Stimulated activated CD4-positive, alpha-beta T cell treated with anti-CD3 and anti-CD28 coated beads, Interleukin-12 subunit alpha, Interleukin-12 subunit beta, amount 100 ng/mL, for 48 hours (primary cell): ENCODE measurements at places on chromosomes 12 and 14.

DNA sequence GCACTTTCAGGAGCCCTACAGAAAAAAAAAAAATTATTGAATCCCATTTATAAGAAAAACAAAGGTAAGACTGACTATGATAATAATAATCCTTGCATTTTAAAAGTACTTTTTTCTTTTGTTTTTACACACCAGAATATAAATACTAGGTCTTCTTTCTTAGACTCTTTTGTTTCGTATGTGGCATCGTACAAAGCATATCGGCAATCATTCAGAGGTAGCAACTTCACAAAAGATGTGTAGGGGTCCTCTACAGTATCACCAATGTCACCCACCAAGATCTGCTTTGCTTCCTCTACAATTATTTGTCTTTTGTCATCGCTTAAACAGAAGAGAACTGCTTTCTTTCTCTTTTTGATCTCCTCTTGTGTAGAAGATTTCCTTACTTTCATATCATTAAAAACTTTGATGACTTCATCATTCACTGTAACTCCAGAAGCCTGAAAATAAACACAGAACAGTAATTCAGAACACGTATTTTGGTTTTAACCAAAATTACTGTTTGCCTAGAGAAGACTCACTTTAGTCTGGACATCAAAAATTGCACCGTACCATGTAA is 1.2 kb downstream of the CFL2 start:
- no peak for DNase-seq

- DNase-seq: no peak
These were observed at the start of gene C3AR1 for GRCh38 chr12:8065991-8066594. TSS of gene C3AR1 (minus strand) at chr12:8066359. CDS start at chr12:8060185, 6,174 bp downstream.

- DNase-seq: no peak
These were observed 1.6 kb downstream of the DPF3 start for GRCh38 chr14:72892103-72892878.

GRCh38 chr12:49304161-49304560 is 9.2 kb downstream of the PRPH start:
- DNase-seq: no peak

- DNase-seq: no peak
These were observed 1.1 kb downstream of the LIN52 start for GRCh38 chr14:74085828-74086227.

GRCh38 chr12:10941916-10942607 is 3.0 kb upstream of the TAS2R14 start:
- DNase-seq: no peak

GRCh38 chr14:68394764-68395143 is 398.1 kb downstream of the ZFP36L1 start:
- DNase-seq: no peak

GRCh38 chr14:104238424-104239184 is 100.2 kb downstream of the KIF26A start:
- no peak for DNase-seq

- no peak for DNase-seq
These were observed 1.3 kb downstream of the ZC3H10 start for GRCh38 chr12:56119361-56119796.

DNA sequence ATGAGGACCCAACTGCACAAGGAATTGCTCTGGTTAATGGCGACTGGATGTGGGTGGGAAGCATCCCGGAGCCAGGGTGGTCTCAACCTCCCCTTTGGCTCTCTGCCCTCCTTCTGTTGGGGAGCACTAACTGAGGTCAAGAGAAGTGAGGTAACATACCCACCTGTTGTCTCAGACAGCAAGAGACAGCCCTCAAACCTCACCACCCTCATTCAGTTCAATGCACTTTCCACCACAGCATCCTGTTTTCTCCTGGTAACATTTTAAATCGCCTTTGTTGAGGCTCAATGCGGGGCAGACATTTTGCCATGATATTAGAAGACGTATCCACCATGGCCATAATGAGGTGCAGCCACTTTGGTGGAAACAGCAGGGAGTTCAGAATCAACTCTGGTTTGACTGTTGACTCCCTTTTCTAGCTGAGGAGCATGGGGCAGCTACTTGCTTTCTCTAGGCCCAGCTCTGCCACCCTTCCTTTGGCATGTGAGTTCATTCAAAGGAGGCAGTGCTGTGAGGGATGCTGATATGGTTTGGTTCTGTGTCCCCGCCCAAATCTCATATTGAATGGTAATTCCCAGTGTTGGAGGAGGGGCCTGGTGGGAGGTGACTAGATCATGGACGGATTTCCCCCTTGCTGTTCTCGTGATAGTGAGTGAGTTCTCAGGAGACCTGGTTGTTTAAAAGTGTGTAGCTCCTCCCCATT is 338.6 kb downstream of the PCNX1 start:
- DNase-seq: no peak

DNA sequence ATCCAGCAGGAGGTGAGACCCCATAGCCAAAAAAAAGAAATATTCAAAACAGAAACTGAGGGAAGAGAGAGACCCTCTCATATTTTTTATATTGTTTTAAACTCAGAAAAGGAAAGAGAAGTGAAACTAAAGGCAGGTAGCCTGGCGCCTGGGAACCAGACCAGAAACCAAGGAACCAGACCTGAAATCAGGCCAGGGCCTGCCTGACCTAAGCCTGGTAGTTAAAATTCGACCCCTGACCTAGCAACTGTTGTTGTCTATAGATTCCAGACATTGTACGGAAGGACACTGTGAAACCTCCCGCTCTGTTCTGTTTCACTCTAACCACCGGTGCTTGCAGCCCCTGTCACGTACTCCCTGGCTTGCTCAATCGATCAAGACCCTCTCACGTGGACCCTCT is 38.5 kb upstream of the CD163 start:
- no peak for DNase-seq

DNA sequence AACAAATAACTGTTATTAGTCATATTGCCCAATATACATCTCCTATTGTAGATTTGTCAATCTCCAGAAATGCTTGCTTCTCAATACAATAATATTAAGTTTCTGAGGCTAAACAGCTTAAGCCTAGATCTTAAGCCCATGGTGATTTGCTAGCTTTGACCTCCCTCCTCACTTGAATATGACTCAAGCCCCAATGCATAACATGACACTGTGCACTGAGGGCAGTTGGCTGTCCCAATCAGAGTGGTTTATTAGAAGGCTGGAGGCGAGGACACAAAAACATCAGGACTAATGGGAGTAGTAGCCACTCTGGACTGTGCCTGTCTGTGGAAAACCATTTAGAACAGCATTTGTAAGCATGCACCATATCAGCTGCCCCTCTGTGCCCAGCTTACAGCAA is 81.1 kb upstream of the GTF2A1 start:
- DNase-seq: no peak

- no peak for DNase-seq
These were observed 26.1 kb upstream of the FOXN3 start for GRCh38 chr14:89443042-89443629.

- no peak for DNase-seq
These were observed 34.4 kb upstream of the P2RX4 start for GRCh38 chr12:121175383-121176119.

DNA sequence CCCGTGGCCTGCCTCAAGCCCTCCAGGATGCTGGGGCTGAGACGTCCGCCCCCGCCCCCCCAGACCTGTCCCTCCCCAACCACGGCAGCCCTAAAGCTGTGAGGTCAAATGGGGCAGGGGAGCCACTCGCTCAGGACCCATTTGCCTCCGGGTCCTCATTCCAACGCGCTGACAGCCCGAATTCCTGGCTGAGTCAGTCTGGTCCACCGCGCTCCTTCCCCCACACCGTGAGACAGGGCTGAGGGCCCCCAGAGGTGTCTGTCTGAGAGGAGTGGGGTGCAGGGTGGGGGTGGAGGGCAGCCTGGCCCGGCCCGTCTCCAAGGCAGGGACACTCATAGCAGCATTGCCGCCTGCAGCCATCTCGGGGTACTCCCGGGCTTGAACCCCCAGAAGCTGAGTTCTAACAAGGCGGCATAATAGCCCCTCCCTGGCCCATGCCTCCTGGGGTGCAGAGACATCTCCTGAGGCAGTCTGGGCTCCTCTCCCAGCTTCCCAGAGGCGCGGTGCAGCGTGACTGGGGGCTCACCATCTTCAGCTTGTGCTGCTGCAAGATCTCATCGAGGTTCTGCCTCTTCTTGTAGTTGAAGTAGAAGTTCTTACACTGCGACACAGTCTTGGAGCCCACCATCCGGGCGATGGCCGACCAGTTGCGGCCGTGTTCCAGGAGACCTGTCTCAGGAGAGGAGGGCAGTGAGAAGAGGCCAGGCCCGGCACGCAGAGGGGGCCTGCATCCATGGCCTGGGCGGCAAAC is 90.5 kb downstream of the RFLNA start:
- no peak for DNase-seq

DNA sequence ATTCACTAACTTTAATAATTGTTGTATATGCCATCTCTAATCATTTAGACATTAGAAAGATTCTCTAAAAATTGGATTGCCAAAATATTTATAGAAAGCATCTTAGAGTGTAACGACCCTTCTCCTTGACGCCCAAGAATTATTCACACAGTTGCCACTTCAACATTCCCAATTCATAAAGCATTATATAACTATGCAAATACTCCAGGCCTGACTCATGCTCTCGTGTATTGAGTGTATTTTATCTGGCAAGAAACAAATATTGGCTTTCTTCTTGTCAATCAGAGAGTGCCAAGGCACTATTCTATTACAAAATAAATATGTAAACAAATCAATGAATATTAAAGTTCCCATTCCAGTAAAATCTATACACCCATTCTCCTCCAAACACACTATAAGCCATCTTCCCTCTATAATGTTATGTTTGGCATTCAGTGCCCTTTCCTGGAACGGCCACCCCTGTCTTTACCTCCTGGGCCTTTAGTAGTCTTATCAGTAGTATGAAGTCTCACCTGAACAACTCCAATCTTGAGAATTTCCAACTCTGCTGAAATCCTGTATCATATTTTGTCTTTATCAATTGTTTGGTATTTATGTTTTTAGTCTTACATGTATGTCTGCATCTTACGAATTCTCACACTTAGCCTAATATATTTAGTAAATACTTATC is 182.6 kb downstream of the PIK3C2G start:
- DNase-seq: no peak

- no peak for DNase-seq
These were observed 32.1 kb downstream of the PRMT8 start for GRCh38 chr12:3523058-3523457.

- no peak for DNase-seq
These were observed 147.2 kb downstream of the PLEKHA5 start for GRCh38 chr12:19276767-19277166.

- DNase-seq: no peak
These were observed 218.8 kb downstream of the DAD1 start for GRCh38 chr14:22370084-22370847.

DNA sequence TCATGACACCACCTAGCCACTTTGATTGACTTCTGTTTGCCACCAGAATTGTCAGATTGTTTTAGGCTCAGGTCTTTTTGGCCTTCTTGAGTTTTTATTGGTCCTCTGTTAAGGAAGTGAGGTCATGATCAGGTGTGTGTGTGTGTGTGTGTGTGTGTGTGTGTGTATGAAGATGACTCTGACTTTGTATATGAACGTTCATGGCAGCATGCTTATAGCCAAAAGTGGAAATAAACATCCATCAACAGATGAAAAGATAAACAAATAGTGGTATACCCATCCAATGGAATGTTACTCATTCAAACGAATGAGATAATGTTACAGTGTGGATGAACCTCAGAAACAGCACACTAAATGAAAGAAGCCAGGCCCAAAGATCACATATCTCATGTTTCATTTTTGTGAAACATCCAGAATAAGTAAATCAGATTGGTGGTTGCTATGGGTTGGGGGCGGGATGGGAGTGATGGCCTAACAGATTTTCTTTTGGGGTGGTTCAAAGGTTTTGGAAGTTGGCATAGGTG is 258.6 kb downstream of the KTN1 start:
- no peak for DNase-seq

DNA sequence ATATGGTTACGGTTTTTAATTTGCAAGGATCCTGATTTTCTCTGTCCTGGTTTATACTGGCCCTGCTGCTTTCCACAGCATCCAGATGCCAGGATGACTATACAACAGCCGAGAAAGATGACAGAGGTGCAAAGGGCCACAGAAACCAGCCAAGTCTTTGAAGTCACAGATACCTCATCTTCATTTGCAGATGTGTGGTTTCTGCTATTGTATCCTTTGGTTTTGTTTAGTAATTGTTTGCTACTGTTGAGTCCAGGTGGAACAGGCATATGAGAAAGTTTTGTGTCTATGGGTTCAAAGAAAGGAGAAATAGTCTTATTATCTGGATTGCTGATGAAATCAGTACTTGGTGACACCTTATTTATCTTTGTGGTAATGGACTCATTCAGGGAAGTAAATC is 17.3 kb upstream of the KLHL42 start:
- DNase-seq: no peak

DNA sequence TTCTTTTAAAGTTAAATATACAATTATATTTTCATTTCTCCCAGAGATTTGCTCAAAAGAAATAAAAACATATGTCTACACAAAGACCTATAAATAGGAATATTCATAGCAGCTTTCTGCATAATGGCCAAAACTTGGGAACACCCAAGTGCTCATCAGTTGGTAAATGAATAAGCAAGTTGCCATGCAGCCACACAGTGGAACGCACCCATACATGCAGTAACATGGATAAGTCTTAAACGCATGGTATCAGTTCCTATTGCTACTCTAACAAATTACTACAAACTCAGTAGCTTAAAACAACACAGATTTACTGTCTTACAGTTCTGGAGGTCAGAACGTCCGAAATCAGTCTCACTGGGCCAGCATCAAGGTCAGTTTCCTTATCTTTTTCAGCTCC is 78.5 kb downstream of the DPF3 start:
- DNase-seq: no peak

- no peak for DNase-seq
These were observed 178.5 kb downstream of the CALM1 start for GRCh38 chr14:90575336-90575735.

GRCh38 chr12:75959060-75959459 is 72.5 kb downstream of the PHLDA1 start:
- no peak for DNase-seq

DNA sequence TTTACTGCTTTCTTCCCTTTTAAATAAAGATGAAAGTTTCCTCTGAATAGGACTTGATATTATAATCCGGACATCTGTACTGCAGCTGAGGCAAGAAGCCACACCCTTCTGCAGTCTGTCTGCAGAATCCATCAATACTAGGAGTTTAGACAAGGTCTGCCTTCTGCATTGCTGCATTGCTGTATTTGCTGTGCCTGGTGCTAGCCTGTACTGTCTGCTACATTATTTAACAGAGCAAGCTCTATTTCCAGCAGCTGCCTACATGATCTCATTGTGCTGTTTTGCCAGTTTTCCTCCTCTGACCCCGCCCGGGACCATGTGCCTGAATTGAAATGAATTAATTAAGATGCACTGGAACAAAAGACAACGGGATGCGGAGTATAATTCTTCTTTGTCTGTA is 1.7 kb downstream of the TUBA1A start:
- DNase-seq: no peak

- no peak for DNase-seq
These were observed 17.9 kb downstream of the ZFP36L1 start for GRCh38 chr14:68774771-68775613.
